Aorta (tissue), 5 donors: ENCODE measurements at places on chromosomes 6 and 20.

DNA sequence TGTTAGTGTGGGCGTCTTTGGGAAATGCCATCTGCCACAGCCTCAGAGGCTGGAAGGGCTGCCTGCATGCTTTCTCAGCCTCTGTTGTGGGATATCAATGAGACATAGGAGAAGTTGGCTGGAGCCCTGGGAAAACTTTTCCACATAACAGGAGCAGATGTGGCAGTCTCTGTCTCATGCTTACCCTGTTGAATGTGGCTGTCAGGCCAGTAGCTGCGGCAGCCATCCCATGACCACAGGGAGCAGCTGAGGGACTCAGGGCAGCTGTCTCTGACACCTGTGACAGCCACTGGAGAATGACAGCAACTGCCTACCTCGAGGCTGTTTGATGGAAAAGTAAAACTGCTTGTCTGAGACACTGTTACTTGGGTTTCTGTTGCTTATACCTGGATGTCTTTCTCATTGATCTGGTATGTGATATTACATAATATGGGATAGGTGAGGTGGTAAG, 64.4 kb downstream of the TULP4 start:
- H3K36me3 ChIP-seq, result no peaks in the 10 kb centered on the region
- no peak overlapping the region for H3K4me3 ChIP-seq
- no peaks in the 10 kb centered on the region for H3K4me1 ChIP-seq
- no peak overlapping the region for H3K27ac ChIP-seq
- no peak for DNase-seq
- H3K27me3 ChIP-seq, result no peaks in the 10 kb centered on the region

DNA sequence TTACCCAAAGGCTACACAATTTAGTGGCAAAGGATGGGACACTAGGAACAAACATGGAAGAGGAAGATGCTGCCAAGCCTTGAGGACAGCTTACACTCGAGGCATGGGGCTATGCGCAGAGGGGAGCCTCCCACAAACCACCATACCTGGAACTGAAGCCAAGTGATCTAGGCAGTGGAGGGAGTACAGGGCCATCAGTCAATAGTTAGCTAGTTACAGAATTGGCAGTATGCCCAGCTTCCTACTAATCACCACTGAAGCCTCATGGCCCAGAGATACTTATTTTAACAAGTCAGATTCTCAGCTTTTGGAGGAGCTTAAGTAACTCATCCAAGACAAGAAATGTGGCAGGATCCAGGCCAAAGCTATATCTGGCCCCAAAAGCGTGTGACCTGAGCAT, 226.6 kb upstream of the MOCS1 start:
- H3K4me1 ChIP-seq, result no peaks in the 10 kb centered on the region
- H3K27me3 ChIP-seq, result no peaks in the 10 kb centered on the region
- no peak overlapping the region for H3K27ac ChIP-seq
- no peak for DNase-seq
- H3K36me3 ChIP-seq, result no peaks in the 10 kb centered on the region
- H3K4me3 ChIP-seq, result no peak overlapping the region

- DNase-seq, result no peak
- H3K4me3 ChIP-seq, result no peak overlapping the region
- no peak overlapping the region for H3K27ac ChIP-seq
- H3K36me3 ChIP-seq, result no peaks in the 10 kb centered on the region
Observed at GRCh38 chr20:54223751-54224150, 15.9 kb downstream of the PFDN4 start.

- no peaks in the 10 kb centered on the region for H3K36me3 ChIP-seq
- DNase-seq, result no peak
- no peak overlapping the region for H3K27ac ChIP-seq
- H3K4me3 ChIP-seq, result no peak overlapping the region
Observed at GRCh38 chr6:87692086-87692485, 9.9 kb downstream of the AKIRIN2 start.

GRCh38 chr6:42315259-42315990, 97.8 kb upstream of the MRPS10 start:
- H3K4me1 ChIP-seq, result no peaks in the 10 kb centered on the region
- no peaks in the 10 kb centered on the region for H3K27me3 ChIP-seq
- no peak overlapping the region for H3K27ac ChIP-seq
- H3K36me3 ChIP-seq, result no peaks in the 10 kb centered on the region

GRCh38 chr6:25223490-25223991, 55.6 kb upstream of the CARMIL1 start:
- no peaks in the 10 kb centered on the region for H3K36me3 ChIP-seq
- H3K4me1 ChIP-seq, result no peaks in the 10 kb centered on the region
- H3K27me3 ChIP-seq, result no peaks in the 10 kb centered on the region
- H3K27ac ChIP-seq, result no peak overlapping the region

DNA sequence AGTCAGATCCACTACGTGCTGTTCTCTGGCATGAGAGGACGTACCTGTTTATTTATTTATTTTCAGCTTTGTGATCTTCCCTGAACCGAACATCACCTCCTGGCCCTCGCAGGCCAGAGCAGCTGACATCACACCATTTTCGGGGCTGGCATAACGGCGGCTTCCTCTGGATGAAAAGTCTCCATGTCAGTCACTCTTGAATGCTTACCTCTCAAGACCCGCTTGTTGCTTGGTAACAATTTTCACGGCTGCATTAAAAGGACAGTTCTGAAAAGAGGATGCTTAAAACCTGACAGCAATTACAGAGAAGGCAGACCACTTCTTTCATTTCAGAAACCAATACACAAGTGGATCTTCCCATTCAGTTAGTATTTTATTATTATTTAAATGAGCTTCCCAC, 159.8 kb upstream of the CDH4 start:
- no peak overlapping the region for H3K27ac ChIP-seq
- no peaks in the 10 kb centered on the region for H3K4me1 ChIP-seq
- no peak overlapping the region for H3K4me3 ChIP-seq
- DNase-seq, result no peak
- no peaks in the 10 kb centered on the region for H3K27me3 ChIP-seq

DNA sequence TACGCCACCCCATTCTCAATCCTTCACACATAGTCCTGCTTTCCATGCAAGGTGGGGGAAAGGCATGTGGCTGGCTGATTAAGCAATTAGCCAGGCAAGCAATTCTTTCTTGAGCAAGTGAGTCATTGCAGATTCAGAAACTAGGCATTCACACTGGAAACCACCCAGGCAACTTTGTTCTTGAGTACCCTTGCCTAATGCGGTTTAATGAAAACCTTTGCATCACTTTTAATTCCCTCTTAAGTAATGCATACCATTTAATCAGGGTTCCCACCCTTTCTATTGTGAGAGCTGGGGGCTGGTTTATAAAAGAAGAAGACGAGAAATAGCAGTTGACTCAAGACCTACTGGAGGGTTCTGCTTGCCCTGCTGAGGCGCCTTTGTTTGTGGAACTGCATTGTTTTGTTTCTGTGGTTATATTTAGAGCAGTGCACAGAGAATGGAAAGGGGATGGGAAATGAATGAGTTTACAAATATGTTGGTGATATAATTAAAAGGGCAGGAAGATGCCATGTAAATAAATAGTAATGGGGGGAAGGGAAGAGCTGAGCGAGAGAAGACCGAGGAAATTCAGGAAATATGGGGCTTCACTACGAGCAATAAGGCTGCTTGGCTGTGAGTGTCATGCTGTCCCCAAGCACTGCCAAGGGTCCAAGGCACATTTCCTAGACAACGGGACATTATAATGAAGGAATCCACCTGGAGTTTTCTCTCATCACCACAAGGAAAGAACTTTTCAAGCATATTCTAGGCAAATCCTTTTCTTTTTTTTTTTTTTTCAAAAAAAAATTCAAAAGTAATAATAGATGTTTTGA, 48.8 kb upstream of the TSHZ2 start:
- DNase-seq, result no peak
- no peaks in the 10 kb centered on the region for H3K4me1 ChIP-seq
- H3K27me3 ChIP-seq, result no peaks in the 10 kb centered on the region
- H3K4me3 ChIP-seq, result no peak overlapping the region

GRCh38 chr6:127120023-127120786, 1.7 kb downstream of the RSPO3 start:
- H3K4me3 ChIP-seq, result no peak overlapping the region
- H3K36me3 ChIP-seq, result no peaks in the 10 kb centered on the region

DNA sequence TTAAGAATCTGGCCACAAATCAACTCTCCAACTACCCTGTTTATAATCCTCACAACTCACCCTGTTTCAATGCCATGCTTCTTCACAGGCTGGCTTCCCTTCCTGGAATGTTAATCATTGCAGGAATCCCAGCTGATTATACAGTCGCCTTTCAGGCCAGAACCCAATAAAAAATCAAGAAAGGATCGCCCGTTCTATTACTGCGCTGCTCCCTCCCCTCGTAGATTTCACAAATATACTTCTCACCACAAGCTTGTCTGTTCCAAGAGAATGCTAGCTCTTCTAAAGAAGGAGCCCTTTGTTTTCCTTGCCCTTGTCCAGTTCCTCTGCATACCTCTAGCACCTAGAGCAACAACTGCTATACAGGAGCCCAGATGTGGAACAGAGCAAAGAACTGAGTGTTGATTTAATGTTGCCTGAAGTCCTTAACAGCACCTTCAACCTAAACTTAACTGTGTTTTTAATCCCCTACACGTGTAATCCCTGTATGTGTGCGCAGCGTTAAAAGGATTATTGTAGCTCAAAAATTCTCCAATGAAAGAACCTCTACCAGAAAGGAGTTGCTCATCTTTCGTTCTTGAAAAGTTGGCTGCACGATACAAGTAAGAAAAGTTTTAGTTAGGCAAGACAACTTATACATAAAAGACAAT, 988 bp downstream of the ECHDC1 start:
- DNase-seq, result no peak
- H3K36me3 ChIP-seq, result no peaks in the 10 kb centered on the region
- H3K27me3 ChIP-seq, result no peaks in the 10 kb centered on the region
- no peak overlapping the region for H3K27ac ChIP-seq

- H3K4me1 ChIP-seq, result peaks cover 8% of the 10 kb centered on the region
- no peak for DNase-seq
- H3K36me3 ChIP-seq, result no peaks in the 10 kb centered on the region
- H3K27ac ChIP-seq, result no peak overlapping the region
Observed at GRCh38 chr6:143802833-143803565, 40.1 kb upstream of the LTV1 start.

DNA sequence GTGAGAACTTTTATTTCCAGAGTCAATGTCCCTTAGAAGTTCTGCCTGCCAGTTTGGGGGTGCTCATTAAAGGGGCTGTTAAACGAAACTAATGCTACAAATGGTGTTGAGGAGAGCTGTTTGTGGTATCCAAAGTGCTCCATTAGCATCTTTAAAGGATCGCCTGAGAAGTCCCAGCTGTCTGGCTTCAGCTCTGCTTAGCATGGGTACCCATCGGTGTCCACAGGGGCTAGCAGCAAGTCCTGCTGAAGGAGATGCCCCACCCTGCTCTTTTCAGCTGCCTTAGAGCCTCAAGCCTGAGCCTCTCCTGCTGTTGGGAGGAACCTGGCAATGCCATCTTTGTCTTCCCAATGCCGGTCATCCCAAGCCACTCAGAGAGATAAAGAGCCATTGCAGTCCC, 111.1 kb downstream of the FOXO3 start:
- H3K36me3 ChIP-seq, result no peaks in the 10 kb centered on the region
- H3K4me1 ChIP-seq, result peaks cover 24% of the 10 kb centered on the region
- H3K4me3 ChIP-seq, result no peak overlapping the region
- no peak for DNase-seq

DNA sequence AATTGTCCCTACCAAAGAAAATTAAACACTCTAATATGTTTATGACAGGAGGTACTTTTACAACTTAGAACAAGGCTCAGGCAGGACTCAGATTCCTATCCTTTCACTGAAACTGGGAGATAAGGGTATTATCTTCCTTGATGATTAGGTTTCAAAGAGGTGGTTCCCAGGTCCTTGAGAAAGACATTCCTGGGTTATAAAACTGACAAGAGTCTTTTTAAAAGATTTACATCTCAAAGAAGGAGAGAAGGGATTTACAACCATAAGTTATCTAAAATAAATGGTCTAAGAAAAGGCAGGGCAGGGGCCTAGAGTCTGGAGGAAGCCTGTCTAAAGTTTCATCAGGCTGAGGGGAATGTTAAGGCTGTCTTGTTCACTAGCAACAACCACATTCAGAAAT, 1492.5 kb downstream of the HACE1 start:
- H3K4me1 ChIP-seq, result no peaks in the 10 kb centered on the region
- no peak overlapping the region for H3K4me3 ChIP-seq
- no peak overlapping the region for H3K27ac ChIP-seq
- H3K36me3 ChIP-seq, result no peaks in the 10 kb centered on the region

- no peak for DNase-seq
- no peak overlapping the region for H3K27ac ChIP-seq
- no peaks in the 10 kb centered on the region for H3K4me1 ChIP-seq
- H3K27me3 ChIP-seq, result no peaks in the 10 kb centered on the region
Observed at GRCh38 chr6:38909015-38909730, 139.4 kb upstream of the GLP1R start.

DNA sequence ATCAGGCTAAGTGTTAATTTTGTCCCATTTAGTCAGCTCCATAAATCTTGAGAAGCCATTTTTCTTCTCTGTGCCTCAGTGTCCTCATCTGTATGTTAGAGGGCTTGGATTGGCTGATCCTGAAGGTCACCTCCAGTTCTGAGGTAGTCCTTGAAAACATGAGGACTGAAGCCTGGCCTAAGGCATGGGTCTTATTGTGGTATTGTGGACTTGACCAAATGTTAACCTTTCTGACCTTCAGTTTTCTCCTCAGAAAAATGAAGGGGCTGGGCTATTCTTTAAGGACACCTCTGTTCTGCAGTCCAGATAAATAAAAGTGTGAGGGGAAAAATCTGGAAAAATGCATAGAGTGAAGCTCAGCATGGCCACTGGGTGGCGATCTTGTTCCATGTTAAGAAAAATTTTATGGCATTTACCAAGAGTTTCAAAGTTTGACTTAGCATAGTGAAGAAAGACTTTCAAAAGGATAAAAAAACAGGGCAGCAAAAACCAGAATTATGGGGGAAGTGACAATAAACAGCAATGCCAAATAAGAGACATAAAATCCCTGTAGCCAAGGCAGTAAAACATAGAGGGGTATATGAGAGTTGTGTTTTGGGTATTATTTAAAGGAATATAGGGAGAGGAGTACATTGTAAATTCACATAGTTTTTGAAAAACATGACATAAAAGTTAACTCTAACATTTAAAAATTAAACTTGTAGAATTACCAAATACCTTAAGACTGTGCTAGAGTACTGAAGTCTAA, 13.2 kb upstream of the TFB1M start:
- DNase-seq, result peak; percentile 80
- H3K27me3 ChIP-seq, result no peaks in the 10 kb centered on the region
- H3K27ac ChIP-seq, result no peak overlapping the region
- H3K4me3 ChIP-seq, result no peak overlapping the region
- no peaks in the 10 kb centered on the region for H3K4me1 ChIP-seq

- peaks cover 3% of the 10 kb centered on the region for H3K4me1 ChIP-seq
- no peak overlapping the region for H3K4me3 ChIP-seq
- H3K27me3 ChIP-seq, result no peaks in the 10 kb centered on the region
- H3K27ac ChIP-seq, result no peak overlapping the region
Observed at GRCh38 chr6:106290954-106291353, 34.6 kb downstream of the ATG5 start.

DNA sequence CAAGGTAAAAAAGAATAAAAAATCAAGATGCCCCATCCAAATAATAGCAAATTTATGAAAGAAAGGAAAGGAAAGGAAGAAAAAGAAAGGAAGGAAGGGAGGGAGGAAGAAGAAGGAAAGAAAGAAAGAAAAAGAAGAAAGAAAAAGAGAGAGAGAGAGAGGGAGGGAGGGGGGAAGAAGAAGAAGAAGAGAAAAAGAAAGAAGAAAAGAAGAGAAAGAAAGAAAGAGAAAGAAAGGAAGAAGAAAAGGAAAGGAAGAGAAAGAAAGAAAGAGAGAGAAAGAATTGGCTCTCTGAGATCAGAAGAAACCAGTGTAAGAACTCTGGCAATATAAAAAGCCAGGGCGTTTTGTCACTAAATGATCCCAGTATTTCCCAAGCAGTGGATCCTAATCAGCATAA, 401.7 kb downstream of the EPHA7 start:
- no peaks in the 10 kb centered on the region for H3K36me3 ChIP-seq
- no peak overlapping the region for H3K4me3 ChIP-seq
- no peak for DNase-seq
- no peaks in the 10 kb centered on the region for H3K27me3 ChIP-seq
